Stromal cell of bone marrow (primary cell): ENCODE measurements at places on chromosomes 7 and 10.

- DNase-seq = no peak
Observed at GRCh38 chr10:13837966-13838365, 251.2 kb downstream of the PRPF18 start.

GRCh38 chr10:119132521-119133345 is 28.8 kb downstream of the DENND10 start:
- DNase-seq = no peak

- no peak for DNase-seq
Observed at GRCh38 chr7:40640566-40640965, 505.8 kb downstream of the SUGCT start.

- DNase-seq = no peak
Observed at GRCh38 chr10:14570800-14571199, 203.9 kb downstream of the FAM107B start.

DNA sequence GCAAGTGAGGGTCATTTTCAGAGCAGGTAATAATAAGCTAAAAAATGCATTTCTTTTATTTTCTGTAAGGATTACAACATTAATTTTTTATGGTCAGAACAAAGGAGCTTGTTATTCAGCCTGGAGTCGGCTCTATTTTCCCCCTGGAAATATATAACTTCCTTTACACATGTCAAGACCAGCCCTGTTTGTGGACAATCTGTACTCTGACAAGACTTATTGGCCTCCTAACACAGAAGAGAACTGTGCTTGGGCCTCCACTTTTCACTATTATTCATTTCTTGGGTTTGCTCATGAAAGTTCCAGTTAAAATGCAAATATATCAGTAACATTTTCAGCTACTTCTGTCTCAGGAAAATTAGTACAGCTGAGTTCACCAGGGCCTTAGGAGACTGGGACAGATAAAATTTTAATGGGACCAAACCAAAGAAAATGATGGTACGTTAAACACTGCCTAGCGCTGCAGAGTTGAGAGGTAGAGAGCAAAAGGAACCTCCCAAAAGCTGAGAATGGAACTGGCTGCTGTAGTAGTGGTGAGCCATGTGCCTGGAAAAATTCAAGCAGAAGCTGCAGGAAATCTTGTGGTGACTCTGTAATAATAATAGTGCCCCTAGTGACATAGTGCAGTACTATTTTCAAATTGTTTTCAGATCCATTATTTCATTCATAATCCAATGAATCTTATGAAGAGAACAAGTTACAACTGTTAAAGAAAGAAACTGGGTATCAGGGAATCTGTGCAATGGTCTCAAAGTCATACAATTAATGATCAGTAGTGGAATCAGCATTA is 227.2 kb upstream of the KIAA1217 start:
- no peak for DNase-seq

DNA sequence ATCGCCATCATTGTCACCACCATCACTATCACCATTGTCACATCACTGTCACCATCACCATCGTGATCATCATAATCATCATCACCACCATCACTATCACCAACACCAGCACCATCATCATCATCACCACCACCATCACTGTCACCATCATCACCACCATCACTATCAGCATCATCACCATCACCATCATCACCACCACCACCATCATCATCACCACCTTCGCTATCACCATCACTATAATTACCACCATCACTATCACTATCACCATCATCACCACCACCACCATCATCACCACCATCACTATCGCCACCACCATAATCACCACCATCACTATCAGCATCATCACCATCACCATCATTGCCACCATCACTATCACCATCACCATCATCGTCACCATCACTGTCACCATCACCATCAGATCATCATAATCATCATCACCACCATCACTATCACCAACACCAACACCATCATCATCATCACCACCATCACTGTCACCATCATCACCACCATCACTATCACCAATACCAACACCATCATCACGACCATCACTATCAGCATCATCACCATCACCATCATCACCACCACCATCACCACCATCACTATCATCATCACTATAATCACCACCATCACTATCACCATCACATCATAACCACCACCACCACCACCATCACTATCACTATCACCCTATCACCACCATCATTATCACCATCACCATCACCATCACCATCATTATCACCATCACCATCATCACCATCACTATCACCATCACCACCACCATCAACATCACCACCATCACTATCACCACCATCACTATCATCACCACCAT is 6.0 kb upstream of the GNA12 start:
- DNase-seq = no peak

DNA sequence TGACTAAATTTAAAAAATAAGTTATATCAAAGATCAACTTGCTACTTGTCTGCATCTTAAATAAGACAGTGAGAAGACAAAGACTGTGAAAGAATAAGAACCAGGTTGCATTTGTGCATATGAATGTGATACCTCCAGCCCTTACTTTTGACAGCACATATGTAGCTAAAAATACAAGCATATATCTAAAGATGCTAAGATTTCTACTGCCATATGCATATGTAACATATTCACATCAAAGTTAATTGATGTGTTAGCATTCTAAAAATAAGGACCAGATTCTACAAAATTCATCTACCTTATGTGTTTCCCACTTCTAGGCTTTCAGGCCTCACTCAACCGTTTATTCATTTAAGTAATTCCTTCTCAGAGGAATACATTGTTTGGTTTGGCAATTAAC is 1120.3 kb upstream of the LRRTM3 start:
- DNase-seq = no peak
